NCI-H1436 (cell line): ENCODE measurements at places on chromosomes 16 and 17.

- DNase-seq = no peak
These were observed 5.0 kb downstream of the CA4 start for GRCh38 chr17:60154616-60155426.

DNA sequence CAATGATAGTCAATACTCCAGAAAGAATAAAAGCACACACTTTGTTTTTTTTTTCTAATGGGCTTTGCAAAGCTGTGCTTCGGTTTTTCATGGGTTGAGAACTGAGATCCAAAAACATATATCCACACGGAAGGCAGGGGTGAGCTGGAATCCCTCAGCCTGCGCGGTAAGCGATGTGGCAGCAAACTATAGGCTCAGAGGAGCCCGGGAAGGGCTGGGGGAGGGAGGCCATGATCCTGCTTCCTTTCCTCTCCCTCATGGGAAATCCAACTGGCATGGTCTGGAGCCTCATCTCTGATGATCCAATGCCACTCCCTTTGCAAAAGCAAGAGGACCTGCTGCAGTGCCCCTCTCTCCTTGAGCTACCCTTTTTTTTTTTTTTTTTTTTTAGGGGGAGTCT lies 8.2 kb downstream of the RBFOX3 start:
- DNase-seq = no peak

DNA sequence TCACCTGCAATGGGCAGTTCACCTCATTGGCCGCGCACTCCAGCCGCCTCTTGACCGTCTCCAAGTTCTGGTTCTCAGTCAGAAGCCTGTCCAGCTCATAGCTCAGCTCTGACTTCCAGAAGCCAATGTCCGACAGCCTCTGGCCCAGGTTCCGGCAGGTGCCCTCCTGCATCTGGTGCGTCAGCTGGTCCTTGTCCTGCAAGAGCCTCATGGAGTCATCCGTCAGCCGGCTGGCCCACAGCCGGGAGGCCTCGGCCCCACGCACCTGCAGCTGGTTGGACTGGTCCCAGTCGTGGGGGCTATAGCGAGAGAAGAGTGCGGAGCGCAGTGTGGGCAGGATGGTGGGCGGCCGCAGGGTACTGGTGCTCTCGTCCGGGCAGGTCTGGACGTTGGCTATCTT lies 424 bp downstream of the TEKT5 start:
- DNase-seq = no peak

GRCh38 chr17:4940555-4941318 lies 669 bp downstream of the RNF167 start:
- DNase-seq = no peak

DNA sequence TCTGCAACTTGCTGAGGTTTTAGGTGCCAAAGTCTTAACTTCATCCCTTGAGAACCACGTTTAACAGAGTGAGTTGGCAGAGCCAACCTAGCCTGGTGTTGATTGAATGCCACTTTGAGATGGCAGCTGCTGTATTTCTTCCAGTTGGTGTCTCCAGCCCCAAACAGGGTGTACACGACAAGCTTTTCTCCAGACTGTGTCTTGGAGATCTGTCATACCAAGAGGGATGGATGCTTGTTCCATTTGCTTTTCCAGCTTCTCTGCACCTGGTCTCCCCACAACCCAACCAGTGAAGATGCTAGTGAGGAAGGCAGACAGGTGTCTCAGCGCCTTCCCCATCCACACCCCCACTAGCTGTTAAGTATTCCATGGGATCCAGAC lies 141.1 kb upstream of the HS3ST2 start:
- no peak for DNase-seq

GRCh38 chr16:3008690-3009037 lies 4.1 kb upstream of the CLDN9 start:
- DNase-seq = no peak

DNA sequence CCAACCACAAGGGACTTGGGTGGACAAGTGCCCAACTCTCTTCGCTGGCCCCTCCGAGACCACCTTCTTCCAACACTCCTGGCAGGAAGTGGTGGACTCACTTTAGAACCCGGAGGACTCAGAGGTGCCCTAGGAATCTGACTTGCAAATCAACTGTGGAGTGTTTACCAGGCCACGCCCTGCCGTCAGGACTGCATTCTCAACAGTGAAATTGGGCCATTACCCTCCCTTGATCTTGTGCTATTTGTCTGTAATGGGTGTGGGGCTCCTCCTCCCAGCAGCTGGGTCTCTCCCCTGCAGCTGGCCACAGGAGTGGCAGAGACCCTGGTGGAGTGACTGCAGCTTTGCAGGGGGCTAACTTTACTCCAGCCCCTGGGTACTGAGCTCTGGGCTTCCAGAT lies 212.2 kb upstream of the RPL38 start:
- peak; percentile 75 for DNase-seq

GRCh38 chr16:49473131-49473530 lies 99.5 kb downstream of the C16orf78 start:
- no peak for DNase-seq

- DNase-seq = no peak
These were observed 3.4 kb downstream of the CACNA1H start for GRCh38 chr16:1156055-1156982.

GRCh38 chr17:61307905-61308886 lies 91.4 kb upstream of the TBX2 start:
- no peak for DNase-seq

DNA sequence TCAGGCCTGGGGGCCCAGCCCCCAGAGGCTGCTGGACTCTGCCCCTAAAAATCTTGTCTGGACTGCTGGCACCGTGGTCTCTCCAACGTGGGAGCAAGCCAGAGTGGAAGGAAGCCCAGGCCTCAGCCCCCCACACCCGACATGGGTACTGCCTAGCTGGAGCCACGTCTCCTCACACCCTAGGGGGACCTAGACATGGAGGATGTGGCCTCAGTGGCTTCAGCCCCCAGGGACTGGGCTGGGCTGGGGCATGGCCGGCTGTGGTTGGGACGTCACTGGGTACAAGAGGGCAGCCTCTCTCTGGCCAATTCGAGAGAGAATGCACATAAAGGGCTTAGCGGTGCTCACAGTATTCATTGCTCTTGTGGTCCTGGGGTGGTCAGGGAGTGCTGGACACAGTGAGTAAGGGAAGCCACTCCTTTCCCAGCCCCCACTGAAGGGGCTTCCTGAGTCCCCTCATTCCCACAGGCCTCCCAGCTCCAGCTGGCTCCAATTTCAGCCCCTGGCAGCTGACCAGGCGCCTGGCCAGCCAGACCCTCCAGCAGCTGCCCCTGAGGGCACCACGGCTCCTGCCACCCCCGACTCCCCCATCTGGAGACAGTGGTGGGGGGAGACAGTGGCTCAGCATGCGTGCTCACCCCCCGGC lies 1.1 kb downstream of the CDH15 start:
- no peak for DNase-seq

- no peak for DNase-seq
These were observed 6.7 kb upstream of the CBX2 start for GRCh38 chr17:79771276-79771675.

- no peak for DNase-seq
These were observed 37.5 kb upstream of the KCNJ16 start for GRCh38 chr17:70037498-70037897.

GRCh38 chr16:1324286-1324826 lies 9.1 kb upstream of the BAIAP3 start:
- no peak for DNase-seq

DNA sequence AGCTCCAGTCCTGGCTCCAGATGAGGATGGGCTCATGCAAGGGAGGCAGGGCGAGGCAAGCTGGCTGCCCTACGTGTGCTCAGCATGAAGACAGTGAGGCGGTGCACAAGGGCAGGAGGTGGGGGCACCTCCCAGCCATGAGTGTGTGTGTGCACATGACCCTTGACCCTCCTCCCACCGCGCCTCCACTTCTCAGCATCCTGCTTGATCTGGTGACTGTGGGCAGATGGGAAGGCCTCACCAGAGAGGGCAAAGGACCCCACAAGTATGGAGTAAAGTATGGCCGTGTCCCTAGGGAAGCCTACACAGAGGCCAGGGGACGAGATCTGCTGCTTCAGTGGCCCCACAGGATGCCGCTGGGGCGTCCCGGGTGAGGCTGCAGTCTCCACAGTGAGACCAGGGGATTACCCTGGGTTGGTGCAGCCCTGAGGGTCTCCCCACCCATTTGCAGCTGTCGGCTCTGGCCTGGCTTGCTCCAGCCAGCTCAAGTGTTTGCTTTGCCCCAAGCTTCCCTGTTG lies 7.9 kb upstream of the RNF222 start:
- no peak for DNase-seq

- DNase-seq = peak; percentile 37
These were observed 96.9 kb downstream of the RAB11FIP4 start for GRCh38 chr17:31488264-31488981.

GRCh38 chr17:4722678-4723240 lies 8.5 kb upstream of the MED11 start:
- no peak for DNase-seq

GRCh38 chr17:15464231-15464985 lies 3.0 kb downstream of the CDRT4 start:
- no peak for DNase-seq

GRCh38 chr17:27511168-27511883 lies 55.1 kb downstream of the KSR1 start:
- no peak for DNase-seq

- DNase-seq = no peak
These were observed 4.7 kb downstream of the SGF29 start for GRCh38 chr16:28558456-28558855.

DNA sequence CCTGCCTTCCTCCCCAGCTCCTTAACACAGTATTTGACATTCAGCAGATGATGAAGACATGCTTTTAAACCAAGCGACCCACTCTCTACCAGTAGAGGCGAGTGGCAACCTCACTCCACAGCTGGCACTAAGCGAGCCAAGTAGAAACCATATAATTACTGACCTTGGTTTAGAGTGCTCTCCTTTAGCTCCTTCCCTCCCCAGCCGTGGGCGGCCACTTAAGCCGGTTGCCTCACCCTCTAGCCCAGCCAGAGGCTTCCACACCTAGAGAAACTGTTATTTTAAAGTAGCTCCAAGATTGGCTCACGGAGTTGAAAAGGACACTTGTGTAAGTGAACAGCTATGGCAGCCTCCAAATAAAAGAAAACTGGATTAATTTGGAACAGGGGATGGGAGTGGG lies 109.1 kb upstream of the CRHR1 start:
- DNase-seq = no peak

- DNase-seq = no peak
These were observed 15.0 kb downstream of the CA10 start for GRCh38 chr17:52143542-52143941.

DNA sequence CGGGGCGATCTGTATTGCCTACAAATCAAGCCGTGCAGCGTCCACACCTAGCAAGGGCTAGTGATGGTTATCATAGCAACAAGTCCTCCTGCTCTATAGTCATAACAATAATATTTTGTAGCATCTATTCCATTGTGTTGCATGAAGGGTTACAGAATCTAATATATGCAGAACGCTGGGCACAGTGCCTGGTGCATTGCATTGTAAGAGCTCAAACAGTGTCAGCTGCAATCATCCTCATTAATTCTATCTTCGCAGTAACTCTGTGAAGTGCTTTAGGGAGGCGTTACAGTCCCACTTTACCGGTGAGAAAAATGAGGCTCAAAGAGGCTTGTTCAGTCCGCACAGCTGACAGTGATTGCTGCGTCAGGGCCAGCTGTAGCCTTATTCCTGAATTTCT lies 149.4 kb downstream of the RBFOX1 start:
- DNase-seq = peak; percentile 61

DNA sequence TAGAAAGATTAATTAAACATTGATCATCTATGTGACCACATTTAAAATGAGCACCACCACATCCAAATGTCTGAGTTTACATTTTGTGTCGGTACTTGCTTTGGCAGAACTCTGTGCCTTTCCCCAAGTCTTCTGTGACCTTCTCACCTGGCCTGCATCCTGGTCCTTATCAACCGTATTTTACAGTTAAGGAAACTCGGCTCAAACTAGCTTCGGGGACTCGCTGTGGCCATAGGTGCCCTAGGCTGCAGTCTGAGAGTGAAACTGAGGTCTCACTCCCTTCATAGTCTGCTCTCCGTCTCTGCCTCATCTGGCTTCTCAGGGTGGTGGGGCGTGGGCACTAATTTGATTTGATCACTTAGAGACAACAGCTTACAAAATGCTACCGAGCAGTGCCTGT lies 555.5 kb downstream of the WWOX start:
- no peak for DNase-seq

- peak; percentile 14 for DNase-seq
These were observed 42.3 kb downstream of the MAPT start for GRCh38 chr17:45936610-45937009.

DNA sequence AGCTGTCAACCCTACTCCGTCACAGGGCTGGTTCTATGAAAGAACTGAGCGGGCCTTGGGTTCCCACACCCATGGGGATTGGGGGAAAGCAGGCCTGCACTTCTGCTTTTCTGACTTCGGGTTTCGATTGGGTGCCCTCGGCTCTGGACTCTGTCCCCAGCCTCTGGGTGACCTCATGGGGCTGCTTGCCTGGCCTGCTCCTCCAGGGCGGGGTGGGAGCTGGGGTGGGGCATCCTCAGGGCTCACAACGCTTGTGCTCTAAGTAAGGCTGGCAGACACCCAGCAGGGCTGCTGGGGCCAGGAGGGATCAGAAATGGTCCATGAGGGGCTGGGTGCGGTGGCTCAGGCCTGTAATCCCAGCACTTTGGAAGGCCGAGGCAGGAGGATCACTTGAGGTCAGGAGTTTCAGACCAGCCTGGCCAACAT lies 19.2 kb downstream of the ARHGAP27 start:
- no peak for DNase-seq

DNA sequence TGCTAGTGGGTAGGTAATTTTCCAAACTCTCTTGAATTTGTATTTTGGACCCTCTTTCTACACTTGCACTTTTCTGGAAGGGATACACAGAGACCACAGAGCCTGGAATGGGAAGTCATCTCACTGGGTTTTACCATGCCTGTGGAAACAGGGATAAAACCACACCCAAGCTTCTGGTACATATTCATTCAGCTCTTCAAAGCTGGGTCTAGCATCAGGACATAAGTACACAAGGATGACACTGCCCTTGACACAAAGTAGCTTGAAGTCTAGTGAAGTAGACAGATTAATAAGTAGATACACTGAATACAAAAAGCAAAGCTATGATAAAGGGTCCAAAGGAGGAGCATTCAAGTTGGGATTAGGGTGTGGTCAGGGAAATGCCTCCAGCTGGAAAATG lies 118.2 kb downstream of the CDH11 start:
- DNase-seq = no peak

DNA sequence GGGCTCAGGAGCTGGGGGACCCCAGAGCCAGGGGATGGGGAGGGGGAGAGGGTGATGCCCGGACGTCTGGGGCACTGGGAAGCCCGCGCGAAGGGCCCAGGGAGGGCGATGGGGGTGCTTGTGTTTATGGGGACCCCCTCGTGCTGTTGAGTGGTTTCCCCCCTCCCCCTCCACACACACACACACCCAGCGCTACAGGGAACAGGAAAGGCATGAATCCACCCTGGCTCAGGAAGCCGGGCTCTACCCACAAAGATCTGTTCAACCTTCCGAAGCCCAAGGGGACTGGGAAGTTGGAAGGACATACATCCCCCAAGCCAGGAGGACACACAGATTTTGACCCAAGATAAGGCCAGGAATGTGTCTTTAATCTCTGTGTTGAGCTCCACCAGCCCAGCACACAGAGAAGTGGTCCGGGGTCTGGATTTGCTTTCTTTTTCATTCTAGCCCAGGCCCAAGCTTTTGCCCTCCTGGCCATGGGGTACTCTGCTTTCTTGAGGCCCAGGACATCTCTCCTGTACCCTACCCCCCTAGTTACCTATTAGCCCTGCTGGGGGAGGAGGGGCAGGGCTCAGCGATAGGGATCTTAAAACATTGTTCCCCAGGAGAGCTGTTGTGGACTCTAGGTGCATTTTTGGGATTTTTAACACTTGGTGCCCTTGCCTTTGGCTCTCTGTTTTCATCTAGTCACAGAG lies 1.2 kb downstream of the UBALD2 start:
- no peak for DNase-seq
